Stimulated activated CD4-positive, alpha-beta T cell treated with anti-CD3 and anti-CD28 coated beads, Interleukin-1b, Interleukin-23, amount 100 ng/mL, for 48 hours (primary cell): ENCODE measurements at places on chromosomes 1 and 21.

DNA sequence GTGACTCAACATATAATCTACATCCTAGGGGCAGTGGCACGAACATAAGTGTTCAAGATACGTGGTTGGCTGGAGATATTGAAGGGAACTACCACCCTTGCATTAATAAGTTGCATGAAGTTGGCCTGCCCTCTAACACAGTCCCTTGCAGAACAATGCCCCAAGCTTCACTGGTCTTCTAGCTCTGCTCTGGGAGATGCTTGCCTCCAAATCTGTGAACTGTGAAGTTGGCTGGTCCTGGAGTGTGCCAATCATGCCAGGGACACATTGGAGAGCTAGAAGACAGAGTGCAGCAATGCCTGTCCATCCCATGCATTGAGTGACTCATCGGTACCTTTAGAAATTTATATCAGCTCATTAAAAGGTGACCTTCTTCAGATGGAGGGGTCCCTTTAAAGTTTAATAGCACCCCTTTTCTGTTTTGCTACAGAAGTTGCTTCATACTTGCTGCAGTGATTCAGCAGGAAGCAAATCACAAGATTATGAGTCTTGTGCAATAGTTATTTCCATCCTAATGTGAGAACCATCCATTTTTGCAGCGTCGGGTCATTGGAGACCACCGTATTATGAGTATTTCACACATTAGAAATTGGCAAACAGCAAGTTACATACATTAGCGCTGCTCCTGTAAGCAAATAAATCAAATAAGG lies 55.2 kb upstream of the KAZN start:
- DNase-seq, result no peak

GRCh38 chr1:74673351-74674111 lies at the start of gene ERICH3:
ERICH3 (minus strand) TSS chr1:74673792; CDS start chr1:74673519, 273 bp downstream.
- no peak for DNase-seq

GRCh38 chr1:6248932-6249738 lies 5.2 kb downstream of the HES3 start:
- no peak for DNase-seq

- DNase-seq, result no peak
Observed at GRCh38 chr1:38098101-38098847, 51.7 kb upstream of the POU3F1 start.

- no peak for DNase-seq
Observed at GRCh38 chr1:158771950-158772866, at the start of gene OR6N1. OR6N1 (minus strand) TSS chr1:158772195; CDS start chr1:158766682, 5,513 bp downstream.

GRCh38 chr1:30335997-30336390 lies 387.4 kb downstream of the MATN1 start:
- no peak for DNase-seq

DNA sequence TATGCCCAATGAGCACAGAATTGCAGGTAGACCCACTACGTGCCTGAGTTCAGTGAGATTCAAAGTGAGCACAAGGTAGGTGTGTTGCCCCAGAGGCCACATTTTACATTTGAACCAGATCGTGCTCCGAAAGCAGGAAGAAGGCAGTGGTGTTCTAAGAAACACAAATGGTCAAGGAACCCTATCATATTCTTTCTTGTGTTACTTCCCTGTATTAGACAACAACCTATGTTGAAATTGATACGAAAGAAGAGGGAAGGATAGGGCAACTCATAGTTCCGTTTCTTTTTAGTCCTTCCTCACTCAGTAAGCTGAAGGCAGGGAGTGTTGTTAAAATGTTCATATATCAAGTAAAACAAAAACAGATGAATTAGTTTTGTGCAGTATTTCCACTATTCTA lies 33.9 kb downstream of the OLFML2B start:
- no peak for DNase-seq

GRCh38 chr1:203097001-203097400 lies 11.2 kb upstream of the MYOG start:
- DNase-seq, result no peak

DNA sequence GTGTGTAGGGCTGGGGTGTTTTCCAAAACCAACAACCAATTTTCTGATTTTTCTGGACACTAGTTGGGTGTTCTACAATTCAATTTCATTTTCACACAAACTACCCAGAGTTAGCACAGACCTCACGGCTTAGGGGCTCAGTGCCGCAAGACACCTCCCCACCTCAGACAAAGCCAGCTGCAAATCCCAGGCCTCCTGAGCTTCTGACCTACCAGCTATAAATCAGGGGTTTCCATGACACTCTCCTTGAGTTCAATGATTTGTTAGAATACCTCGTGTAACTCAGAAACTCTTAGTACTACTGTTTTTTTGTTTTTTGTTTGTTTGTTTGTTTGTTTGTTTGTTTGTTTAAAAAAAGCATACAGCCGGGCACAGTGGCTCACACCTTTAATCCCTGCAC lies 28.7 kb upstream of the FAM89A start:
- no peak for DNase-seq

DNA sequence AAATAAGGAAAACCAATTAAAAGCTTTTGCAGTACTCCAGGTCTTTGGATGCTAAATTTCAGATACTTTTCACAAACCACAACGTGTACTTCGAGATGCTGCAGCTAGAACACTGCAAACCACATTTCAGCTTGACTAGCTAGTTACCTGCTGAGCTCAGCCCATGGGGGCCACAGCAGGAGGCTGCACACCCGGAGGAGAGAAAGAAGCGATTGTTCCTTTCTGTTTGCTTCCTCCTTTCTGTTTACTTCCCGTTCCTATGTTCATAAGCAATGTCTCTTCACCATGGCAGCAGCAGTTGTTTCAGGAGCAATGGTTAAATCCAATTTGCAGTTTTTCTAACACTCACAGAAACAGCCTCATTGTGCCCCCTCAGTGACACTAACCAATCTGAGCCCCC lies 225.6 kb upstream of the FGGY start:
- DNase-seq, result no peak

DNA sequence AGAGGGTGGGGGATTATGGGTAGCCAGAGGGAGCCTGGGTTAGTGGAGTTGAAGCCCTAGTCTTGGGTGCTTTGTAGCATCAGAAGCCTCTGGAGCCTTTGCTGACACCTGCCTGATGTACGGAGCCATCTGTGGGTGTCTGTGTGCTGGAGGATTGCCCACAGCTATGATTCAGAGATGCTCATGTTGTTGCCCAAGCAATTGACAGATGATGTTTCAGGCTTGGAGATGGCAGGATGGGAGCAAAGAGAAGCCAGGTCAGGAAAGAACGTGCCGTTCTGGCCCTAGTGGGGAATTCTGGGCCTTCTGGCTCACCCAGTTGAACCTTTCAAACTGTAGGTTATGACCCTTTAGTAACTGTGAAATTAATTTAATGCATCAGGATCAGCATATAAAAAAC lies 27.6 kb downstream of the COQ8A start:
- DNase-seq, result no peak

- DNase-seq, result no peak
Observed at GRCh38 chr1:39409055-39409816, 82.2 kb upstream of the BMP8A start.

DNA sequence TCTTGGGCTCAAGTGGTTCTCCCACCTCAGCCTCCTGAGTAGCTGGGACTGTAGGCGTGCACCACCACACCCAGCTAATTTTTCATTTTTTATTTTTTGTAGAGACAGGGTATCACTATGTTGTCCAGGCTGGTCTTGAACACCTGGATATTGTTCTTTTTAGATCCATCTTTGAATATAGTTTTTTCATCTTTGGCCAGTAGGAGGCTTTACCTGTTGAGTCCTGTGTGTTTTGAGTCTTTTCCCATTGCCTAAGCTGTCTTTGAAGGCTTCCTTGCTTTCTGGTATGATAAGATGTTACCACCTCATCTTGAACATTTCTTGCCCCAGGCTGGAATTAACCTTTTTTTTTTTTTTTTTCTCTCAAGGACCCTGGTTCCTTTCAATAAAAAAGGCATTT lies 387.8 kb upstream of the RUNX1 start:
- DNase-seq, result no peak

- DNase-seq, result no peak
Observed at GRCh38 chr1:56330391-56331026, 248.9 kb downstream of the PLPP3 start.

DNA sequence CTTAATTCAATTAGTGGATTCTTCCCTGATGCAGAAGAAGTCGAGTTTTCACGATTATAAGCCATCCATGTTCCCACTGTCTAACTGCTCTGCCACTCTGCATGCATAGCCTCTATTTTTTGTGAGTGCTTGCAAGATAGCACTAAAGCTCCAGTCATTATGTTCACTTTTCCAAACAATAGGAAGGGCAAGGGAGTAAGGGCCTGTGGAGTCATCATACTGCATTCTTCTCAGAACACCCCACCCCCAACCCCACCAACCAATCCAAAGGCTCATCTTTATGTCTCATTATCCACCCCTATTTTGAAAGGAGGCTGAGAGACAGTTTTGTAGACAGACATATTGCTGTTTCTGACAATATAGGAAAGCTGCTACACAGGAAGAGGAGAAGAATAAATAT lies 471.7 kb upstream of the ADGRL2 start:
- no peak for DNase-seq

DNA sequence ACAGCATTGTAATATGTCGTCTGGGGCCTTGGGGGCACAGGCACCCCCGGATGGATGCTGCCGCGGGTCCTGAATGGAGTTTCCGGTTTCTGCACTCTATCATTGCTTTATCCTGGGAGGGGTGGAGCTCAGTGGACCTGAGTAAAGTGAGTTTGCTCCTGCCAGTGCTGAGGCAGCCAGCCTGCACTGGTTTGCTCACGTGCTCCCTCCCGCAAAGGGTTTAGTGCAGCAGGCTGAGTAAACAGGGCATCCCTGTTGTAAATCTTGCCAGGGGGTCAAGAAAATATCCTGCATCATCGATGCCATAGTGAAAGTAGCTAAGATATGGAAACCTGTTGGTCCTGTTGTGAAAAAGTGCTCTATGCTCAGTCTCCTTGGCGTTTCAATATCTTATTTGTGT lies 85.6 kb upstream of the BRINP3 start:
- no peak for DNase-seq

DNA sequence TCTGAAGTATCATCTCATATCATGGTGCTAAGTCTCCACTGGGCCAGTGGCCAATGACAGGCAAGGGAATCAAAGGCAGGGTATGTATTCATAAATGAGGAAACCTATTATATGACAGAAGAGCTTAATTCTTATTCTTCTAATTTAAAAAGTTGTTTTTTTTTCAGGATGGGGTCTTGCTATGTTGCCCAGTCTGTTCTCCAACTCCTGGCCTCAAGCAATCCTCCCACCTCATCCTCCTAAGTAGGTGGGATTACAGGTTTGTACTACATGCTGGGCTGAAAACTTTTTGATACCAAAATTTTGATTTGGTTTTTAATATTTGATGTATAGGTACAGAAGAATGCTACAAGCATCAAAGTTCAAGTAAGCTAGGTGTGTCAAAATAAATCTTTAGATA lies 35.0 kb downstream of the ATP8B2 start:
- no peak for DNase-seq

GRCh38 chr21:31893851-31894415 lies 21.1 kb downstream of the HUNK start:
- DNase-seq, result no peak

GRCh38 chr1:161359291-161359690 lies 8.4 kb downstream of the CFAP126 start:
- DNase-seq, result no peak

DNA sequence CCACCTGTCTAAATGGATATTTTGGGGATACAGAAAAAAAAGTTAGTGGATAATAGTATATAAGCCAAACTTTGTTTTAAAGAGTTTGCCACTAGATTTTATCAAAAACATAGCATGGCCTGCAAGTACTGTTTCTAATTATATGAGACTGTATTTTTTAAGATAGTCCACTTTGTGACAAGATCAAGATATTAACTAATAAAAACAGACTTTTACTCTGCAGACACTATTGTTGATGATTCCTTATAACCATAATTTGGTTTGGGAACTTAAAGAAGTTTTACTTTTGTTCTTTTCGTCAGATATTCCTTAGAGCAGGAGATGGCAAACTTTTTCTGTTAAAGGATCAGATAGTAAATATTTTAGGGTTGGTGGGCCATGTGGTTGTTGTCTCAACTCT lies 36.4 kb downstream of the SMG7 start:
- DNase-seq, result no peak

DNA sequence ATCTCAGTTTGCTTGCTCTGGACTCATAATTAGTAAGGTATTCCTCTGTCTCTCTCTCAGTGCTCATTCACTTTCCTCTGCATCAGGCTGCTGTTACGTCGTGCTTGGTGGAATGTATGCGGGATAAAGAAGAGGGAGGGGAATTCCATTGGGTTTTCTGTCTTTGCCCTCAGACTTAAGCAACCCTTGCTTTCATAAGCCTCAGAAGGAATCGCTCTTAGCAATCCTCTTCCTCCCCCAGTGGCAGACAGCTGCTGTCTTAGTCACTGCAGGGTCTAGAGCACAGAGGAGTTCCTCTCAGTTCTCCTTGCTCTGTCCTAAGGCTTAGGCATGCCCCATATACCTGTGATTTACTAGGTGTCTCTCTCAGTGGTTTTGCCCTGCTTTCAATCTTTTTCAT lies 19.1 kb upstream of the NTMT2 start:
- DNase-seq, result no peak

DNA sequence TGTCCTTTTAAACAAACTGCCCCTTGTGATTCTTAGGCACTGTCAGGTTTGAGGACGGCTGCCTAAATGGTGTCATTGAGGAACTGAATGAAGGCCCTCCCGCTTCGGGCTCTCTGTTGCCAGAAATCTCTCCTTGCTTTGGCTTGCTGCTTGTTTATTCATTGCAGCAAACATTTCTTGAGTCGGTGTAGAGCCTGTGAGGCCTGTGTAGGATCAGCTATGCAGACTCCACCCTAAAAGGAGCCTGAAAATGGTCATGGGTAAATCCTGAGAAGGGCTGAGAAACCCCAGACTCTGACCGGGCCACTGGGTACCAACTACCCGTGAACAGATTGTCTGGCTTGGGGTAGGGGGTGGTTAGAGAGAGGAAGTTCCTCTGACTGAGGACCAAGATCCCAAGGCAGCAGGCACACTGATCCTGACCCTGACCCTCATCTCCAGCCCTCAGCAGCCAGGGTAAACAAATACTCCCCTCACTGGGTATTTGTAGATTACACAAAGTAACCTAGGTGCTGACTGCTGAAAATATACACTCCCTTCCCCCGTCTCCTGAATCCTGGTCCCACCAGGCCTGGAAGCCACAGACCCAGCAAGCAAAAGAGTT lies 3.1 kb downstream of the IL6R start:
- DNase-seq, result no peak

- peak; percentile 79 for DNase-seq
Observed at GRCh38 chr1:26787381-26787705, 407 bp upstream of the PIGV start.

DNA sequence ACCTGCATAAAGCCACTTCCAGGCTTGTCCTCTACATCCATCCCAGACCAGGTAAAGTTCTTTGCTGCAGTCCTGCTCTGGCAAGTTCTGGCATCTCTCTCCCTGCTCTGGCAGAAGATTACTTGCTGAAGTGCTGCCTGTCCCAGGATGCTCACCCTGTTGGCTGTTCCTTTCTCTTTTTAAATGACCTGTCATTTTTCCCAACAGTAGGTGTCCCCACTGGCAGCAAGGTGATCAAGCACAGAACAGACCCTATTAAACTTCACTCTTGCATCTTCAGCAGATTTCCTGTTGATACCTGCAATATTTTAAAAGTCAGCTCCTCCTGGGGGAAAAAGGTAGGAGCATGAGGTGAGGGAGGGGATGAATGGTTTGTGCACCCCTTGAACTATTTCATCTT lies 332.6 kb downstream of the PBX1 start:
- DNase-seq, result no peak
